Endothelial cell (in vitro differentiated cells): ENCODE measurements at places on chromosomes 13 and 19.
A peak's percentile ranks its signal among the peaks of the same experiment; 100 is the strongest.

DNA sequence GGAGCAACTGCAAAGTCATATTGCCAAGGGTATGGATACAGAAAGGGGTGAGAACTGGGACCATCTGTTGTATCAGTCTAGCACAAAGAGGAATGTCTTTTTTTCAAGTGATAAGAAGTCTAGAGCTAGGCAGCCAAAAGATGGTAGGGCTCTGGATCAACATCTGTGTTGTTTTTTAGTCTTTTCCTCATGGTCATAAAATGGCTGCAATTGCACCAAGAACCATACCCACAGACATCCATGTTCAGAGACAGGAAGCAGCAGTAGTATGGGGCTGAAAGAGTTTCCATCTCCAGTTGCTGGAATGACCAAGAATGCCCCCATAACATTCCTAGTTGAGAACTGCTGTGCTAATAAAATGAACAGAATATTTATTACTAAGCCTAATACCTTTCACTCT is 25.6 kb downstream of the KCNC3 start:
- DNase-seq: no peak

DNA sequence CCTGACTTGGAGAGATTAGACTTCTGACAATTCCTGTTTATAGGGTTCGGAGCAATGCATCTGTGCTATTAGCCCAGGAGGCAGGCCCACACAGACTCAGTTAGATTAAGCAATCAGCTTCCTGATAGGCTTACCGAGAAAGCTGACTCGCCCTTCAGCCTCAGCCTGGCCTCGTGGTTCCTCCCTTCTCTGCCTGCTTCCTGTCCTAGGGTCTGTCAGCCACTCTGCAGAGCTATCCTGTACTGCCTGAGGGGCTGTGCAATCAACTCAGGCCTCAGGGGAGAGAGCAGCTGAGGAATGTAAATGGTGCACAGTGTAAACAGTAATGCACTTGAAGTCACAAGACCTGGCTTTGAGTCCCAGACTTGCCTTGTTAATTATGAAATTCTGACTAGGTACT is 30.7 kb downstream of the HTR2A start:
- DNase-seq: no peak

DNA sequence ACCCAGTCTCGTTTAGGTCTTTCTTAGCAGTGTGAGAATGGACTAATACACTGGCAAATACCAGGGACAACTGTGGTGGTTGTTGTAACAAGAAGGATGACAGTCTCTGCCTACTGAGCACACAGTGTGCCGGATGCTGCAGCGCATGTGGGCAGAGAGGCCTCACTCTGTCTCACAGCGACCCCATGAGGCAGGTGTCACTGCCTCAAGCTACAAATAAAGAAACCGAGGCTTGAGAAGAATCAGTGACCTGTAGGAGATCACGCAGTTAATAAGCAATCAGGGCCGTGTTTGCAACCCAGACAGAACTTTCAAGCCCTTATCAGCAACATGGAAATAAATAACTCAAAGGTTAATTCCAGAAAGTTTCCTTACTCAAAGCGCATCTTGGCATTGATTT is 40.5 kb upstream of the GAS6 start:
- peak; percentile 41 for DNase-seq

DNA sequence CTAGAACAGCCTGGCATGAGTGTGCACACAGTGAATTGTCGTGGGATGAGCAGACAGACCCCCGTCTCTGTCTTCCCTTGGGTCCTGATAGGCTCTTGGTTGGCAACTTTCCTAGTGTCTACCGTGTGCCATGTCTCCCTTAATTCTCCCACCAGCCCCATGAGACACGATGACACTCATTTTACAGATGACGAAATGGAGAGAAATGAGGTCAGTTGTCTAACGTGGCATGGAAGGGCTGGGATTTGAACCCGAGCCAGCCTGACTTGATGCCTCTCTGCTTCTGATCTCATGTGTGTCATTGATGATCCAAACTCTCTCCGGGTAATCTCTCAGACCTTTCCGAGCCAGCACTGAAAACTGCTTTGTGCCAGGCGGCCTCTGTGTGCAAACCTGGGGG is 8.4 kb upstream of the KLK14 start:
- DNase-seq: no peak

- DNase-seq: no peak
These were observed 225.4 kb downstream of the PCCA start for GRCh38 chr13:100314132-100314910.

DNA sequence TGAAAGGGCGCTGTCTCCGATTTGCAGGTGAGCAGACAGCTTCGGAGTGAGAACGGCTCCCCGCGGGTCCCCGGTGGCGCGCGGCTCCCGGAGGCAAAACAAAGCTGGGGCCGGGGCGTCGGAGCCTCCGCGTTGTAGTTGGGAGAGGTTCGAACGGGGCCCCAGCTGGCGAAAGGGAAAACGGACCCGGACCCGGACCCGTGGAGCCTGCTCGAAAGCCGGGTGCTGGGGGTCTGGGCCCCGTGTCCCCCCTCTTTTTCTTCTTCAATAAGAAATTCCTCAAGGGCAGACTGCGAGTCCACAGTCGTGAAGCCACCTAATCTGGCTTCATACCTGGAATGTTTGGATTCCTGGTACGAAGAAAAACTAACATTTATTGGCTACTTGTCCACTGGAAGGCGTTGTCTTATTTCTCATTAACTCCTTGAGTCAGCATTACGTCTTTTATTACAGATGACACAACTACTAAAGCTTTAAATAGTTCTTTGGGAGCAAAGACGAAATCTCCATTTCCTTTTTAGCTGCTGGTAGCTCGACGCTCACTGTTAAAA is 632 bp upstream of the MTIF3 start:
- DNase-seq: peak; percentile 33

DNA sequence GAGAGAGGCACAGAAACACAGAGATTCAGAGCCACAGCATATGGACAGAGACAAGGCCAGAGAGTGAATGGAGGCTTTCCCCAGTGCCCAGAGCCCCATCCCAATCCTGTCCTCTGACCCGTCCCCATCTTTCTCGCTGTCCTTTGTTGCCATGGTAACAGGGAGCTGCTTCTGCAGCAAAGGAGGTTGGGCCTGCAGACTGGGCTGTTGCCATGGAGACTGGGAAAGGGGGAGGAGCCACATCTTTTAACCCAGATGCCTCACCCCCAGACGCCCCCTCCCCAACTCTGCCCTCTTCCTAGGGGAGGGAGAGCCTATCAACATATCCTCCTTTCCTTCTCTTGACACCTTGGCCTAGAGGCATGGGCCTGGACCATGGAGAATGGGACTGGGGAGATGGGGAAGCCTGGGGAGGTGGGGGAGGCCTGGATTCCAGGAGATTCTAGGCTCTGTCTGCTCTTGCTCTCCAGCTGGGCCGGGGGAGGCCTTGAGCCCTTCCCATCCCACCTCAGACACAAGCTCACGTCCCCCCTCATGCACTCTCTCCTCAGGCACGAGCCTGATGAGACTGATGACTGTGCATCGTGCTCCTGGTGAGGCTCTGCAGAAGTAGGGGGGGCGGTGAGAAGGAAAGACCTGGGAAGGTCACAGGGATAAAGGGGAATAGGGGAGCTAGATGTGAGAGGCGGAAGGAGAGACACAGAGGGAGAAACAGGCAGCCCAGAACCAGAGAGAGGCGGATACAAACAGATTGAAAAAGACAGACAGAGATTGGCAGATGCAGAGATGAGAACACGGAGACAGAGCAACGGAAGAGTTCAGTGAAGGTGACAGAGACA is 2.1 kb upstream of the ATP1A3 start:
- DNase-seq: no peak

- DNase-seq: no peak
These were observed 500.0 kb downstream of the DIAPH3 start for GRCh38 chr13:59663707-59664106.

- DNase-seq: no peak
These were observed 404.2 kb downstream of the KLF12 start for GRCh38 chr13:73730014-73730413.

- DNase-seq: no peak
These were observed 212.8 kb downstream of the RFC3 start for GRCh38 chr13:34030782-34031181.

- DNase-seq: no peak
These were observed 6.5 kb upstream of the TOMM40 start for GRCh38 chr19:44884566-44884965.

DNA sequence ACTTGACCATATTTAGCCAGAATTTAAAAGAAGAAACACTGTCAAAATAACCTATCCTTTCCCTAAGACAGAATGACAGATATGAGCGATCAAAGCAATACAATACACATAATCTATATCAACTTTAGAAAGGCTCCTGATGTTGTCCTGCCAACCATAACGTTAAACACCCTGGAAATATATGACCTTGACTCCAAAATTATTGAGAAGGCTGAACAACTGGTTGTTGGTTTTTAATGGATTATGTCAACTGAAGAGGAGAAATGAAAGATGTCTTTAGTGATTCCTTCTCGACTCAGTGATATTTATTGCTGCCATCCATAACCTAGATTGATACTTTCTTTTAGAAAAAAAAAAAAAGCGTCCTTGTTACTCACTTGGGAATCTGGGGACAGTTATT is 957.2 kb downstream of the SLITRK1 start:
- no peak for DNase-seq

GRCh38 chr13:45521297-45521696 is 56.6 kb downstream of the COG3 start:
- no peak for DNase-seq

DNA sequence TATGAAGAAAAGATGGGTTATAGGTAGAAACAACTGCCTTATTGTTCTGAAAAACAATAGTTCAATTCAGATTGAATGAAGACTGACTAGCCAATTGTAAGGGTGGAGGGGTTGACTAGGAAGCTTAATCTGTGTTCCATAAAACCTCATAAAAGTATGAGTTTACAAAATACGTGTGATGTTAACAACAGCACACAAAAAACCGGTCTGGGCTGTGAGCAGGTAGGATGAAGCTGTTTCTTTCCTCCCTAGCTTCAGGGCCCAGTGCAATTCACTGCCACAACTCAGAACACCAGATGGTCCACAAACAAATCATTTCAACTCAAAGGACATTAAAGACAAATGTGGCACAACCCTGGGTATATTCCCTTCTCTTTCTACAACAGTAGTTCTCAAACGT is 3.2 kb downstream of the OXGR1 start:
- DNase-seq: no peak

GRCh38 chr19:422213-422916 is 13.4 kb upstream of the C2CD4C start:
- DNase-seq: no peak

- DNase-seq: no peak
These were observed 82.3 kb downstream of the RNASEH2B start for GRCh38 chr13:50991579-50992521.

DNA sequence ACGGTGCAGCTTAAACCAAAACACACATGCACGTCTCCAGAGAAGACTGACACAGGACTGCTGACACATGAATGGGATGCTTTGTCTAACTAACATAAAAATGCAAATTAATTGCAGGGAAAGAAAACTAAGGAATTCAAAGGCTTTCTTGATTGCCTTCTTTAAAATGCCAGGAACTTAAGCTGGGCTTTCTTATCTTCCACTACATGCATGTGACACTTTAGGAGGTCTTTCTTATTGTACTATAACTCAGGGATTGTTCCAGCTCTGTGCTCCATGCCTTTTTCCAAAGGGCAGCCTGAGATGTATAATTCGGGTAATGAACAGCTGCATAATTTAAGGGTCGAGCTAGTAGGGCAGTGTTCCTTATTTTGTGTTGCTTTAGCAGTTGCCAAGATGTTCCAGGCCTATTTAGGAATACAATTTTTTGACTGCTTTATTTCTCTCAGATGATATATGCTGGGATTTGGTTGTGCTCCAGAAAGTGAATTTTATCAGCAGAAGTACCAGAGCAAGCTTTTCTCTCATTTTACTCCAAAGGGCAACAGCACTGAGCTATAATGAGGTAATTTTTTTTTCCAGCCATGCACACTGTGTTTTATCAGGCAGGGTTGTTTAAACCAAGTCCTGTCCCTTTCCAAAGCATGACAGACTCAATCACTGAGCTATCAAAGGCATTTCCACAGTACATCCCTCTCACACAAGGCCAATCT is 885.2 kb downstream of the PCDH9 start:
- no peak for DNase-seq

DNA sequence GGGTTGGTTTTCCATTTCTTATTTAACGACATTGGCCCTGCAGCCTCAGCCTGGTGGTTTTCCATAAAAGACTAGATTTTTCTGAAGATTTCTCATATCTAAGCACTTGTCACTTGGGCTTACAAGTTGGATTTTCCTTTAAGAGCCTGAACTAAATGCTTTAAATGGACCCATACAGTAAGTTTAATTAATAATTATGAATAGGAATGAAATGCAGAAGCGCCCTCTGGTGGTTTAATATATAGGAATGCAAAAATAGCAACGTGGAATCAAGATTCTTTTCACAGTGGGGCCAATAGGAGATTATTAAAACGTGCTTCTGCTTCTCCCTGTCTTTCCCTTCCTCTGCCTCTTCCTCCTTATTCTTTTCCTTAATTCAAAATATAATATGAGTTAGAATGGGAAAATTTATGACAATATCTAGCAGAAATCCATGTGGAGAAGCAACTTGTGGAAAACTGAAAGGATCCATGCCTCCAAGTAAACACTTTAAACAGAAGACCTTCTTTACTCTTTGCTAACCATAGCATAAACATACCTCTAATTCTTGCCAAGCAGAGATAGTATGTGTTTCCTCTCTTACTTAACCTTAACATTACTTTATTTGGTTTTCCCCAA is 324.0 kb downstream of the GPC5 start:
- DNase-seq: no peak

DNA sequence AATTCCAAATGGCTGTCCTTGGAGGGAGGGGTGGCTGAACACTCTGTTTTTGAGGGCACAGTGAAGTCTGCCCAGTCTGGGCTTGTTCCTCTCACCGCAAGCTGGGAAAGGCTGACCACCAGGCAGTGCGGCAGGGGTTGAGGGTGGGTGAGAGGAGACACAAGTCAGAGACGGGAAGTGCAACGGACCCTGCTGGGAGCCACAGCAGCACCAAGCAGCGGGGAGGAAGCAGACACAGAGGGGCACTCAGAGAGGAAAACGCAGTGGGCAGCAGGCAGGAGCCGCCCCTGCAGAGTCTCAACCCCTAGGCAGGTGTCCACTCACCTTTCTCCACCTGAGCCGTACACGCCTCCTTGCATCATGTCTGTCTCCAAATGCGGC is 15.6 kb downstream of the AKAP8L start:
- no peak for DNase-seq

DNA sequence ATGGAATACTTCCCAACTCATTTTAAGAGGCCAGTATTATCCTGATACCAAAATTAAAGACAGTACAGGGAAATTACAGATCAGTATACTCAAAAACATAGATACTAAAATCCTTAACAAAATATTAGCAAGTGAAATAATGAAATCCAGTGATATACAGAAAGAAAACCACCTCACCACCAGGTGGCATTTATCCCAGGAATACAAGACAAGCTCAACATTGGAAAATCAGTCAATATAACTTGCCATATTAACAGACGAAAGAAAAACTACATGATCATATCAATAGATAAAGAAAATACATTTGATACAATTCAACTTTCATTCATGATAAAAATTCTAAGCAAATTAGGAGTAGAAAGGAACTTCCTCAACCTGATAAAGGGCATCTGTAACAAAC is 6.7 kb upstream of the GNA15 start:
- no peak for DNase-seq
